ENCODE measurements at places on chromosomes 3 and 15.

- DNase-seq, result no peak
These were observed 157.0 kb downstream of the GABRB3 start for GRCh38 chr15:26615927-26616302.

- DNase-seq, result no peak
These were observed 423.2 kb downstream of the IL5RA start for GRCh38 chr3:2686816-2687502.

DNA sequence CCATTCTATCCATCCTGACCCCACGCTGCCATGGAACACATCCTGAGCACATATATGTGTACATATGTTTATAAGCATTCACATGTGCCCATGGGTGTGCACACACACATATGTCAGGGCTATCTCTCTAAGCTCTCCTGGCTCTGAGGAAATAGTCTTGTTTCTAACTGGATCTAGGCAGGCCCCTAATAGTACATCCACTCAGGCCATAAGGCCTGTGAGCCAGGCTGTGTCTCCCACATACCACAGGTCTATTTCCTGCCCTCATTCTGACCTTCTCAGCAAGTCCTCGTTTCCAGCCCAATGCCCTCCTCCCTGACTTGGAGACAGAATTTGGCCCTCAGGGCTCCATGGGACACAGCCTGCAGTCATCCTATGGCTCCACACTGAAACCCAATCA, 284.8 kb upstream of the CTNNB1 start:
- DNase-seq, result no peak

DNA sequence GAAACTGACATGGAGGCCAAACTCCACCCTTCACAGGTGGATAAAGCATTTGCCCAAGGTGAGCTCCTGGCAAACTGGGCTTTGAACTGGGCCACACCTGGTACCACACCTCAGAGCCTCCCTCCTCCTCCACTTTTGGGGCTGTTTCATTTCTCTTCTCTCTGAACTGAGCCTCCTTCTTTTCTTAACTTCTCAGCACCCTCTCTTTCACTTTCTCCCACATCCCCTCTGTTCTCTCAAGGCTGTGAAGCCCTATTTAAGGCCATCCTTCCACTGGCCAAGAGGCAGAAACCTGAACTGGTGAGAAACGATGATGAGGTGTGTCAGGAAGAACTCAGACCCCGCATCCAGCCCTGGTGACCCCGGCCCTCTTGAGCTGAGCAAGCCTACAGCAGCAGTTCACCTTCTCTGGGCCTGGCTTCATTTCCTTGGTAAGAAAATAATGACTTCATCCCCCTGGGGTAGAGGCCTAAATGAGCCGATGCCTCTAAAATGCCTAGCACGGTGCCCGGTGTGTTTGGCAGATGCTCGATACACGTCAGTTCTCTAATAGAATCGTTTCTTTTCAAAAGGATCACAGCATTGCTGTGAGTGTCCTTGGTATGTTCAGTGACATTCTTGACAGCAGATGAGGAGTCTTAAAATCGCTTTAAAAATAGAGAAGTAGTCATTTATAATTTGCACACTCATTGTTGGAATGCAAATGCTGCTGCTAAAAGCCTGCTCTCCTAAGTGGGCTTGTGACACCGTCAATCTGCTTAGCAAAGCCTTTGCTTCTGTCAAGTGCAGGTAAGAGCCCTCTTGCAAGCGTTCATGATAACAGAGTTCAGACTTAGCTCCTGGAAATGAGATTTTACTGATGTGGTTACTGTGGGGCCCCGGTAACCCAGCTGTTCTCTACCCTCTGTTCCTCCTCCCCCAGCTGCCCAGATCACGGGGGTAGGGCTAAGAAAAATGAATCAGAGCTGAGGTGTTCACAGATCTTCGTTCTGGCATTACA, 97.7 kb upstream of the ATP2B2 start:
- DNase-seq, result no peak

GRCh38 chr3:14780927-14781507, 37.7 kb upstream of the FGD5 start:
- peak; percentile 44 for DNase-seq

DNA sequence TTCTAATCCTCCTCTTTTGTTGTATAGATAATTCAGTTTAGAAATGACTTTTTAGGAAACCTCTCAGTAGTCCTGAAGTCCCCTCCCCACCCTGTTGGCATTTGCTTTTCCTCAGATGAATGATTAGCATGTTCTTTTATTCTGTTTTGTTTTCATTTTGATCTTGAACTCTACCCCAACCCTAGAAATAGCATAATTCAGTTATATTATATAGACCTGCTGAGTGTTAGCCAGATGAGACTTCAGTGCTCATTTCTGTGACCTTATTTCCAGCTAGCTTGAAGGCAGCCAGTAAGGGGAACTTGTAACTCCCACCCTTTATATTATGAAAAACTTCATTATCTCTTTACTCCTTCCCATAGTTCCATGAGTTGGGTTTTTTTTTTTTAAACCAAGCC, 41.2 kb downstream of the SNRK start:
- no peak for DNase-seq

- no peak for DNase-seq
These were observed 781.5 kb downstream of the TBL1XR1 start for GRCh38 chr3:176415661-176416295.

- no peak for DNase-seq
These were observed 536.9 kb upstream of the CCDC54 start for GRCh38 chr3:106840319-106840718.

GRCh38 chr3:112446343-112446742, 52.9 kb downstream of the BTLA start:
- no peak for DNase-seq

GRCh38 chr3:102533784-102534183, 99.0 kb downstream of the ZPLD1 start:
- DNase-seq, result no peak

DNA sequence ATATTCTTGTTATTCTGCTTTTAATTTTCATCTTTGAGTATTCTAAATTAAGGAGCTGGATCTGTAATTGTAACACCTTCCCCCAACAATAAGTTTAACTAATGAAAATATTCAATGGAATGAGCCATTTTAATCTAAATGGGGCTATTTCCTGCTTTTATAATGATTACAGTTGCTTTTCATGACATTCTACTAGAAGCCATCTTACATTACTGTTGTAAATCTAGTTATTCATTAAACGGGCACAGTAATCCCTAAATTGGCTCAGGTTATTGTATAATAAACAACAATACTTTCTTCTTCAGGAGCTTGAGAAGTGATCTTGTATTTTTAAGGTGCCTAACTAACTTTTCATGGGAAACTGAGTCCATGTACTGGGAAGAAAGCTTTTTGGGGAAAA, 8.5 kb downstream of the FLNB start:
- no peak for DNase-seq

GRCh38 chr15:65249641-65250040, 37.0 kb downstream of the PARP16 start:
- DNase-seq, result no peak

- no peak for DNase-seq
These were observed 4.2 kb upstream of the GMPPB start for GRCh38 chr3:49727924-49728361.

Data from HEK293T (cell line).